ENCODE measurements at places on chromosomes 4 and X.

DNA sequence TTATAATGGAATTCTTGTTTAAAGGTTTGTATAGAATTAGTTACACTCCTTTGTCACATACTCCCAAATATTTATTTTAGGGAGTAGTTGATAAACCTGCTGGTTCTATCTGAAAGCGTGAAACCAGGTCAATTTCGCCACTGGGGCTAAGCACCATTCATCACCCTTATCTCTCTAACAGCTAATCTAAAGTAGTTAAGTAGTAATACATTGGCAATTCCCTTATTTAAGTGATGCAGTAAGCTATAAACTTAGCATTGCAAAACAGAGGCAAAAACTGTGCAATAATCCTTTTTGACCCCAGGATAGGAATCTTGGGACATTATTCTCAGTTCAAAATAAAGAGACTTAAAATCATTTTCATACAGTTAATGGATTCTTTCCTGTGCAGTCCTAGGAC lies 33.7 kb upstream of the PTPN13 start:
- DNase-seq = no peak

DNA sequence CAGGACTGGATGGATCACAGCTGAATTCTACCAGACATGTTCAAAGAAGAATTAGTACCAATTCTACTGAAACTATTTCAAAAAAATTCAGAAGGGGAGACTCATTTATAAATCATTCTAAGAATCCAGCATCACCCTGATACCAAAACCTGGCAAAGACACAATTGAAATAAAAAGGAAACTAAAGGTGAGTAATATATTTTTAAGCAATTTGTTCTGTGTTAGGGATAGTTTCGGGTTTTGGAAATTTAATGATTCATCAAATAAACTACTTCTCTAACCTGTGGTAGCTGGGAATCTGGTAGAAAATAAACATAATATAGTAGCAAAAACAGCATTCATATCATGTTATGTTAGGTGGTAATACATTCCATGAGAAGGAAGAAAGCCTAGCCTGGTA lies 662.2 kb upstream of the BOD1L1 start:
- DNase-seq = no peak

DNA sequence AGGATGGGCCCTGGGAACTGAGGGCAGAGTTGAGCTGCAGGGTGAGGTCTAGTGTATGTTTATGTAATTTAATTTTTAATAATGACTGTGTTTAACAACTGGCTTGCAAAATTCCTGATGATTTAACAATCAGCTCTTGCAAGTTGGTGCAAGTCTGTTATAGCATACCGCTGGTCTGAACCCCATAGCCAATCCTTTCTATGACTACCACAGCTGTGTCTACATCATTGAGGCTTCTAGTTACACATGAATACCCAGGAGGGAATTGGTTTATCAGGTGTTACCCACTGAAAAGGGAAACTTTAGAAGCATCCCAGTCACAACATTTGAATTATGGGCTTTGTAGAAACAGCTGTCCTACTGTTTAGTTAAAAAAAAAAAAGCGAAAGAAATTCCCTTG lies 38.3 kb downstream of the SUPT20HL1 start:
- DNase-seq = no peak

DNA sequence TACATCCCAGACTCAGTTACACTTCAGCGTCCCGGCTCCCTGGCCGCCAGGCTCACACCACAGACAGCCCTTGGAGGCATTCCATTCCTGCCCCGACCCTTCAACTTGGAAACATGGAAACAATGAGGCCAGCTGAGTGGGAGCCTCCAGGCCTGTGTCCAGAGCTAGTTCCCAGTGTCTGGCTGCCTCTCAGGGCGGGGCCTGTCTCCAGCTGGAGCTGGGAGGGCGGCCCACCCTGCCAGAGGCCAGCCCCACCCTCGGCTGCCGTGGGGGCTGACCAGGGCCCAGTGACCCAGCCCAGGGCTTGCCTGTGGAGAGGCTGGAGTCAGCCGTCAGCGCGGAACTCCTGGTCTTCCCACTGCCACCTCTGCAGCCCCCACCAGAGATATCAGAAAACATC lies 37.4 kb upstream of the SPON2 start:
- DNase-seq = no peak

DNA sequence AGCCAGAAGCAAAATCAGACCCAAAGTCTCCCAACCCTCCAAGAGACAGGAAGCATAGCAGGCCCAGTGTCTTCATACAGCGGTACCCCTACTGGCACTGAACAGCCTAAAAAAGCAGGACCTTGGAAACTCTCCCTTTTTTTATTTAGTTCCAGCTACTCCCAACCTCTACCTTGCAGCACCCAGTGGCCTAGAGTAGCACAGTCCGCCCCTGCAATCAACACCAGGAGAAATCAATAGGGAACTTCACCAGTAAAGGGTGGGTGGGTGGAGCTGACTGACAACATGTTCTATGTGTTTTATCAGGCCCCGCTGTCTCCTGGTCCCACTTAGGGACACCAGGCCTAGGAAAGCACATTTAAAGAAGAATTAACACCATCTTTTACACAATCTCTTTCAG lies 378.5 kb upstream of the CT83 start:
- DNase-seq = no peak

DNA sequence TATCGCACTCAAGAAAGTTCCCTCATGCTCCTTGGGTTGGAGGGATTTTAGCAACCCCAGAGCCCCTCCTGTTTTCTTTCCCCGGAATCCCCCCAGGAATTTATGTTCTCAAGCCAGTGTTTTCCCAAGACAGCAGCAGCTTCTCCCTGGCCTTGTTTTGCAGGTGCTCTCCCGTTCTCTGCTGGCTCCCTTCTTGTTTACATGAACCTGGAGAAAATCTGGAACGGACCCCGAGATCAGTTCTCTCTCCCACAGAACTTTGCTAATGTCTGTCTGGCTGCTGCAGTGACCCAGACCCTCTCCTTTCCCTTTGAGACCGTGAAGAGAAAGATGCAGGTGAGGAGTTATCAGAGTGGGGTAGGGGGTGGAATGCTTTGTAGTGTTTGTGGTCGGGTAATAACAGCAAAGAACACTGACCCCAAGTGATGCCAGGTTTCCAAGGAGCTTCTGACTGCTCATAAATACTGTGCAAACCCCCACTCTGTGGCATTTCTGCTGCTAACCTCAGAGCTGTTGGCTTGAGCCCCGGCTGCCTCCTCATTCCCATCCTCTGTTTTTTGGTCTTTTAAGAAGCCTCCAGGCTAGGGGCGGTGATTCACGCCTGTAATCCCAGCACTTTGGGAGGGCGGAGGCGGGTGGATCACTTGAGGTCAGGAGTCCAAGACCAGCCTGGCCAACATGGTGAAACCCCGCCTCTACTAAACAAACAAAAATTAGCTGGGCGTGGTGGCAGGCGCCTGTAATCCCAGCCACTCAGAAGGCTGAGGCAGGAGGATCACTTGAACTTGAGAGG lies 11.1 kb downstream of the SLC25A43 start:
- no peak for DNase-seq

DNA sequence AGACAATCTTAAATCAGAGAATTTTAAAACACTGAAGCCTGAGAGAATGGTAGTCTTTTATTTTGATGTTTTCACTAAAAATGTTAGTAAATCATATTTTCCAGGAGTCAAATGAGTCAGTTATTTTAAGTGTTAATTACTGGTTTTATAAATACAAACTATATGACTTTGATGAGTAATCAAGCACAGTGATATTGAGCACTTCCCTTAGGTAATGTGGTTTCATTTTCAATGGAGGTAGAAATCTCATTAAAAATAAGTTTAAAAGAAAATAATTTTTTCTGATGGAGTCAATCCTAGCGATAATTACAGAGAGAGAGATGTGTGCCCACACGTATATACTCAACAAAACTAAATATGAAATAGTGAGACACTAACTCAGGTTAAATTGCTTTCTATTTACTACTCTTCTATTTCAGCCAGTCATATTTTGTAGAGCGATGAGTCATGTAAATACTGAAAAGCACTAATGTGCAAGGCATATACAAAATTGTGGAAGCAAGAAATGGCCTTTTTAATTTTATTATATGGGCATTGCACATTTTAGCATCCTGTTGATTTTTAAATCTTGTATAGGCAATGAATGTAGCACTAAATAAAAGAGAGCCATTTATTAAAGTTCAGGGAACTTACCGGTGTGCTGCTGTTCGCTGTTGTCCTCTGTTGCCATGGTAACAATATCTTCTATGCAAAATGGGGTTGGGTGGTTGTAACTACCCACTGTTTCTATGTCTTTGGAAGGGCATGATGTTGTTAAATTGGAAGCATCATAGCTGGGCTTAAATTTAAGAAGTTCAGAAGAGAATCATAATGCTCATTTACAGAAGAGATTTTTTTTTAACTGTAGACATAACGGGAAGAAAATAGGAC lies 513.7 kb downstream of the TLL1 start:
- no peak for DNase-seq

- DNase-seq = no peak
These were observed 136.2 kb upstream of the RASGEF1B start for GRCh38 chr4:81607950-81608349.

GRCh38 chrX:134883137-134883700 lies 107.6 kb upstream of the SMIM10 start:
- no peak for DNase-seq

All from RPMI8226 (cell line).